Stimulated activated naive CD4-positive, alpha-beta T cell (primary cell): ENCODE measurements at places on chromosomes 1 and 21.

GRCh38 chr1:93662481-93663207, 19.0 kb downstream of the BCAR3 start:
- DNase-seq = no peak

DNA sequence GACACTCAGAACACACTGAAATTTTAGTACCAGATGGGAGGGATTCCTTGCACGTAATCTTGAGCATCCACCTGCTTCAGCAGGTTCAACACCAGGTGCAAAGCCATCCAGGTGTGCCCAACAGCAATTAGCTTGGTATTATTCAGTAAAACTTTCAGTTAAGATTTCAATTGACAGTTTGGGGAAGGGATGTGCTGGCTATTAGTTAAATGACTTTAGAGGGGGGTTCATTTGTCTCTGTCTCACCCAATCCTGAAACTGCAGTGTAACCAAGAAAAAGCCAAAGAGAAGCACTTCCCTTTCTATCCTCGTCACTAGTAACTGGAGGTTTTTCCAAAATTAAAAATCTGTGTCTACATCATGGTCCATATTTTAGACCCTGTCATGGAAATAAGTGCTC, 90.9 kb downstream of the PIK3R3 start:
- no peak for DNase-seq

DNA sequence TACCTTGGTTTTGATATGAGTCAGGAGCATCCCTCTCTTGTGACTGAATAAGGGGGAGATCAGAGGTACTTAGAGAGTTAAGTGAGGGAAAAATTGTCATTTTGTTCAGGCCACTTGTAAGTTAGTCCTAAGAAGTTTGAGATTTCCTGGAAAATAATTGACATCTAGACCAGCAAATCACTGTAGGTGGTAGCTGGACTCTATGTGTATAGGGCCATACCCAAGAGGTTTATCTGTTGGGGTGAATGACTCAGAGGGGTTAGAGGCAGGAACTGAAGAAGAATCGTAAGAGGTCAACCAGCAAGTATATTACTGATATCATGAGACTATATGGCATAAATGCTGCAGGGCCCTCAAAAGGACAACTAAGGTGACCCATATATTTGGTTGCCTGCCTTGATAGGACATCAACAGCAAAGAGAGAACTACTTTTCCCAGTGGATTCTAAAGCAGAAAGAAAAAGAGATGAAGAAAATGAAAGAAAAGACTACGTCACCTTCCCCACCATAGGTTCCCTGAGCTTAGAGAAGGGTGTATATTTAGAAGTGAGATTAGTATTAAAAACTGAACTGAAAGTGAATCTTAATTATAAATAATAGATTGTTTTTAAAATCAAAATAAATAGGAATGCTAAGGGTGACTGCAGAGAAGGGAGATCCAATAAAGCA, 8.0 kb upstream of the RNPC3 start:
- no peak for DNase-seq

GRCh38 chr21:26116456-26117011, 54.0 kb downstream of the APP start:
- DNase-seq = no peak

DNA sequence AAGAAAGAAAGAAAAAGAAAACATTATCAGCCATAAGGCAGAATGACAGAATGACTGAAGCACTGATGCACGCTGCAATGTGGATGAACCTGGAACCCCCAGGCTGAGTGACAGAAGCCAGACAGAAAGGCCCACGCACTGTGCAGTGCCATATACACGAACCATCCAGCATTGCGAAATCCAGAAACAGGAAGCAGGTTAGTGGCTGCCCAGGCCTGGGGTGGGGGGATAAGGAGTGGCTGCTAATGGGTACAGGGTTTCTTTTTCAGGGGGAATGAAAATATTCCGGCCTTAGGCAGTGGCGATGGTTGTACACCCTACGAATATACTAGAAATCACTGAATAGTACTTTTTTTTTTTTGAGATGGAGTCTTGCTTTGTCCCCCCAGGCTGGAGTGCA, 57.0 kb downstream of the CHD5 start:
- DNase-seq = no peak

DNA sequence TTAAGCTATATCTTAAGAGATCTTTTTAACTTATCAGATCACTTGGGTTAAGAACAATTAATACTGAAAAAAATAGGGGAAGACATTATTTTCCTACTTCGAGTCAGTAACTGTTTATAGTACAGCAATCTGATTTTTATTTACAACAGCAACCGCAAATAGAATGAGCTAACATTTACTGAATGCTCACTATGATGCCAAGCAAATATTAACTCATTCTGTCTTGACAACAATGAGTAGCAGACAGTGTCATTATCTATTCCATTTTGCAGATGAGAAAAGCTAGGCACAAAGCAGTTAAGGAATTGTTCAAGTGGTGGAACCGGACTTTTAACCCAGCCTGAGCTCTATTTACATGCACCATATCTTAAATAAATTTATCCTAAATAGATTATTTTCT, 273.7 kb downstream of the NTNG1 start:
- DNase-seq = no peak

GRCh38 chr1:181429462-181429861, 53.9 kb upstream of the CACNA1E start:
- DNase-seq = no peak

GRCh38 chr1:247352175-247352574, 20.5 kb upstream of the ZNF496 start:
- DNase-seq = no peak

DNA sequence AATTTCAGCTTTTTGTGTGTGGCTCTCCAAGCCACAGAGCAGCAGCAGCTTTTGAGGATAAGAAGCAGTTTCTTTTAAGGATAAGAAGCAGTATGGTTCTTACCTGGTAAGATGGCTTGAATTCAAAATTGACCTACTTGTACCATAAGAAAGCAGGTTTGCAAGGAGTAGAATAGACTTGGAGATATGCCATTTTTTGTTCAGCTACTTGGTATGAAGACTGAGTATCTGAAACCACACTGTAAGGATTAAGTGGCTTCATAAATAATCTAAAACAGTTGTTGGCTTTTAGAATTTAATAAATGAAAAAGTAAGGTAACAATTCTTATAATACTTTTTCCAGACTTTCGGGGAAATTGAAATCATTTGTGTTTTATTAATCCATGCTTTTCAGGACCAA, 74.2 kb downstream of the ATF6 start:
- no peak for DNase-seq

DNA sequence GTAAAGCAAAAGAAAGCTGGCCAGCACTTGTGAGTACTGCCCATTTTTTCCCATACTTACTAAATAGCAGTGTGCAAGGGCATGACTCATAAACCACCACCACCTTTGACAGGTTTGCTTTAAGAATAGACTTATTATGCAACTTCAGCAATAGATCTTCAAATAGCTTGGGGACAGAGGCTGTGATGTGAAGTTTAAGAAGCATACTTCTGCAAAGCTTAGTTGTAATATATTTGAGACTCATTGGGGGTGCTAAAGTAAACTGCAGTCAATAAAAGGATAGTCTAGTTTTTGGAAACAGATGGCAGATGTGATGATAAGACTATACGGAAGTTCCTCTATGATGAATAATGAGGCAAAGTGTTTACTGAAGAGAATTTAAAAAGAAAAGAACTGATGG, 210.0 kb downstream of the PLA2G4A start:
- DNase-seq = no peak

DNA sequence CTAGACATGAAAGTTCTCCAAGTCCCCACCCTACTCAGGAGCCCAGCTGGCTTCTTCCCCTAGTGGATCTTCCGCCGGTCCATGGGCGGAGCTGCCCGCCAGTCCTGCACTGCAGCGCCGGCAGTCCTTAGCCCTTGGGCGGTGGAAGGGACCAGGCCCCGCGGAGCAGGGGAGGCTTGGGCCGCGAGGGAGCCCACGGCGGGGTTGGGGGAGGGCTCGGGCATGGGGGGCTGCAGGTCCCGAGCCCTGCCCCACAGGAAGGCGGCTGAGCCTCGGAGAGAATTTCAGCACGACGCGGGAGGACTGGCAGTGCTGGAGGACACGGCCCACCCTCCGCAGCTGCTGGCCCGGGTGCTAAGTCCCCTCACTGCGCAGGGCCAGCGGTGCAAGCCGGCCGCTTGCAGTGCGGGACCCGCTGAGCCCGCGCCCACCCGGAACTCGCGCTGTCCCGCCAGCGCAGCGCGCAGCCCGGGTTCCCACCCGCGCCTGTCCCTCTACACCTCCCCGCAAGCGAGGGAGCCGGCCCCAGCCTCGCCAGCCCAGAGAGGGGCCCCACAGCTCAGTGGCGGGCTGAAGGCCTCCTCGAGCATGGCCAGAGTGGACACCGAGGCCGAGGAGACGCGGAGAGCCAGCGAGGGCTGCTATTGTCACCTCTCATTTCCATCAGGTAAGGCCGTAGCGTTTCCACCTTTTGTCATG, 1398.6 kb downstream of the MRPL39 start:
- no peak for DNase-seq

- DNase-seq = no peak
Measured at GRCh38 chr1:218665221-218665620, 320.1 kb downstream of the TGFB2 start.

DNA sequence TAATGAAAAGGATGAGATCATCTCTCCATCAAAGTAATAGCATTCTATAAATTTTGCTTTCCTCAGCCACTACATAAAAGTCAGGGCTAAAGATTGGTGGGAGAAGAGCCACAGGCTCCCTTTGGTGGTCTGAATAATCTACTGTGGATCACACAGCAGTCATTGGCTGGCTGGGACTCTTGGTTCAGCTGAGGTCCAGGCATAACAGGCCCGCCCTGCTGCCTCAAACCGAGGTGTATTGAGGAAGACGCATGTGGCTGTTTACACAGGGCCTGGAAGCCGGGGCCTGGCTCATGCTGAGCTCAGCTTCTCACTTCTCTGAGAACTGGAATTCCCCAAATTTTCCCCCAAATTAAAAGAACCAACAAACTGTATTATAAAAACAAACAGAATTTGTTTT, 139.2 kb downstream of the PTPRC start:
- no peak for DNase-seq

DNA sequence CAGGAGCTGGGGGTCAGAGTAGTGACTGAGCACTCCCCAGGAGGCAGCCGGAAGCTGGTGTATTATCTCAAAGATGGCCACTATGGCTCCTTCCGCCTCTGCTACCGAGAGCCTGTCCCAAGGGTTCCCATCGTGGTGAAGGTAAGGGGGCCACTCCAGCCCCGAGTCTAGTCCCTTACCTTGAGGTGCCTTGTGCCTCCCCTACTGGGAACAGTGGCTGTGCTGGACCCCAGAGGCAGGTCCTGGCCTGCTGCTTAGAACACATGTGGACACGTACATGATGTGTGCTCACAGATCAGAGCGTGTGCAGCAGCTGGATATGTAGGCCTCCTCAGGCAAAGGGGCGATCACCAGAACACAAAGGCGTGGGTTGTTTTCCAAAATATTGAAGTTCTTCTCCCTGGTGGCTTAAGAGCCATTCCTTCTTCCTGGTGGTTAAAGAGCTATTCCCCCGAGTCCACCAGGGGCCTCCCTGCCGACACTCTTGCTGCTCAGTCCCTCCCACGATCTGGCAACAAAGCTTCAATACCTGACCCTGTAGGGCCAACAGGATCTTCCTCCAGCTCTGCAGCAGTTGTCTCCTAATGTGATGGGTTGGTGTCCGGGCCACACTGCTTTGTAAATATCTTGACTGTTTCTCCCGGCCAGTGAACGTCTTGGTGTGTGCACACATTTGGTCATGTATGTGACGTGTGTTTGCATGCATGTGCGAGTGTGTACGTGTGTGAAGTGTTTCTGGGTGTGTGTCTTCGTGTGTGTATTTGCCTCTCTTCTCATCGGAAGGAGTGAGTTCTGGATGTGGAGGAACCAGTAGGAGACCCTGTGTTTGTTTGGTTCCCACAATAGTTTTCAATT, 68.4 kb upstream of the TINAGL1 start:
- no peak for DNase-seq

- no peak for DNase-seq
Measured at GRCh38 chr1:12615159-12615864, 2.7 kb downstream of the DHRS3 start.
